Activated naive CD8-positive, alpha-beta T cell treated with anti-CD3 and anti-CD28 coated beads, Interleukin-2, amount 10 ng/mL, durations not matched to agents 7 days and 5 days (primary cell): ENCODE measurements at places on chromosomes 16 and 17. TPM values are rescaled to one million over a fixed set of nuclear protein-coding genes. Genes with fewer than 3 reads are reported as not detected.

The EVPLL gene
- not detected for total RNA-seq

DNA sequence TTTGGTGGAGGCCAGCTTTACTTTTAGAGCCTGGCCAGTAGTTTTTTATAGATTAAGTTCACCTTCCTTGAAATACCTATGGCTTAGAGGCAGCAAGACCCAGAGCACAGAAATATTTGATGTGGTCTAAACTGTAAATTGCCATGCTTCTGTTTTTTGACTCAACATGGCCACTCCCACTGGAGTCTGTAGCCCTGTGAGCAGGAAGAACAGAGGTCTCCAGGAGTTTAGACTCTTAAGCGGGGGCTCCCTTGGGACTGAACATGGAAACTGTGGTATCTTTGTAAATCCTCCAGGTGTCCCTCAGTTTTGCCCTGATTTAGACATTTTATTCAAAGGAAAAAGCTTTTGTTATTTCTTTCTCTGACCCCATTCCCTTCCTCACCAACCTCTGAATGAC lies 145.6 kb downstream of the FTO start:
- peaks cover 9% of the 10 kb centered on the region for H3K4me1 ChIP-seq
- H3K27ac ChIP-seq: no peak overlapping the region
- peaks cover 10% of the 10 kb centered on the region for H3K36me3 ChIP-seq
- H3K4me3 ChIP-seq: no peak overlapping the region
- DNase-seq: no peak

The CYBA gene
- total RNA-seq: 505 TPM

DNA sequence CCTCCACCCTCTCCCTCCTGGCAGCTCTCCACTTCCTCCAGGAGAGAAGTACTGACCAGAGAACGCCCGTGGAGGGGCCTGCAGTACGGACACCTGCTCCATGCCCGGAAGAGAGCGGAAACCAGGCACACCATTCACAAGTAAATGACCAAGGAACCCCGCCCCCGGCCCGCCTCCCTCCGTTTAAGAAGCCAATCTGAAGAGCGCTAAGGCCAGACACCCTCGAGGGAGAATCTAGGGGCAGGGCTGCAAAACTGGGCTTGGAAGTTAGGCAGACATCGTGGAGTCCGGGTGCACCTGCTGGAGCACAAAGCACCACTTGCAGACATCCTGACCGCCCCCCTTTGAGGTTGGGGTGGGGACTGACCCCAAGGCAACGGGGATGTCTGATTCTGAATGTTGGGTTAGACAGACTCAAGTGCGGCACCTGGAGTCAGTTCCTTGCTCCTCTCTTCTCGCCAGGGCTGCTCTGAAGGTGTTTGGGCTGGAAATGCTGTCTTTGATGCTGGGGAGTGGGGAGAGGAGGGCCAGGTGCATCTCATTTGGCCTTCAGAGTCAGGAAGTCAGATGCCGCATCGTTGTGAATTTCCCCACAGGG lies 964 bp upstream of the FAAP100 start:
- peak overlapping the region; percentile 88 for H3K27ac ChIP-seq
- no peaks in the 10 kb centered on the region for H3K27me3 ChIP-seq
- peaks cover 19% of the 10 kb centered on the region for H3K4me1 ChIP-seq

The CNOT1 gene
- 242 TPM for total RNA-seq

The CCDC137 gene
- total RNA-seq: 31.3 TPM

GRCh38 chr17:27232328-27232727 lies 61.6 kb upstream of the WSB1 start:
- no peak overlapping the region for H3K4me3 ChIP-seq
- DNase-seq: no peak
- no peaks in the 10 kb centered on the region for H3K4me1 ChIP-seq
- peaks cover 7% of the 10 kb centered on the region for H3K27me3 ChIP-seq
- no peak overlapping the region for H3K27ac ChIP-seq
- H3K36me3 ChIP-seq: no peaks in the 10 kb centered on the region

The ZPBP2 gene
- total RNA-seq: not detected

DNA sequence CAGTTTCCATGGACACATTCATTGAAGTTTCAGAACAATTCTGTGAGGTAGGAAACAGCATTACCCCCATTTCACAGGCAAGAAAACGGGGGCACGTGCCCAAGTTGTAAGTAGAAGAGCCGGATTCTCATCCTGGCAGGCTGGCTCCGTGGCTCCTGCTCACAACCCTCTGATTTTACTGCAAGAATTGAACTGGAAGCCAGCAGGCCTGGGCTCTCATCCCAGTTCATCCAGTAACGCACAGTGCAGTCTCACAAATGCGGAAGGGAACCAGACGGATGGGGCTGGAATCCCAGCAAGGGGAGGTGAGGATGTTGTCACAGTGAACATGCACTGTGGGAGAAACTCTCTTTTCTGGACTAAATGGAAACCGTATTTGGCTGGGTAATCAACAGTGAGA lies 40.7 kb upstream of the DOC2B start:
- DNase-seq: no peak
- no peaks in the 10 kb centered on the region for H3K27me3 ChIP-seq
- H3K4me1 ChIP-seq: no peaks in the 10 kb centered on the region
- H3K4me3 ChIP-seq: no peak overlapping the region
- H3K27ac ChIP-seq: no peak overlapping the region

GRCh38 chr16:76235025-76235424 lies 42.2 kb upstream of the CNTNAP4 start:
- H3K4me1 ChIP-seq: no peaks in the 10 kb centered on the region
- no peak for DNase-seq
- no peaks in the 10 kb centered on the region for H3K27me3 ChIP-seq
- H3K4me3 ChIP-seq: no peak overlapping the region
- H3K36me3 ChIP-seq: no peaks in the 10 kb centered on the region
- no peak overlapping the region for H3K27ac ChIP-seq

- peaks cover 3% of the 10 kb centered on the region for H3K36me3 ChIP-seq
- no peaks in the 10 kb centered on the region for H3K4me1 ChIP-seq
- no peaks in the 10 kb centered on the region for H3K27me3 ChIP-seq
- H3K27ac ChIP-seq: no peak overlapping the region
- no peak for DNase-seq
These were observed 215.8 kb downstream of the TANC2 start for GRCh38 chr17:63181856-63182255.

- DNase-seq: no peak
- no peak overlapping the region for H3K27ac ChIP-seq
- H3K36me3 ChIP-seq: no peaks in the 10 kb centered on the region
- H3K4me3 ChIP-seq: no peak overlapping the region
- no peaks in the 10 kb centered on the region for H3K4me1 ChIP-seq
These were observed 30.5 kb downstream of the NAGPA start for GRCh38 chr16:5003211-5003610.

The NPLOC4 gene
- 96.9 TPM for total RNA-seq

The TENT4B gene
- 18.0 TPM for total RNA-seq

DNA sequence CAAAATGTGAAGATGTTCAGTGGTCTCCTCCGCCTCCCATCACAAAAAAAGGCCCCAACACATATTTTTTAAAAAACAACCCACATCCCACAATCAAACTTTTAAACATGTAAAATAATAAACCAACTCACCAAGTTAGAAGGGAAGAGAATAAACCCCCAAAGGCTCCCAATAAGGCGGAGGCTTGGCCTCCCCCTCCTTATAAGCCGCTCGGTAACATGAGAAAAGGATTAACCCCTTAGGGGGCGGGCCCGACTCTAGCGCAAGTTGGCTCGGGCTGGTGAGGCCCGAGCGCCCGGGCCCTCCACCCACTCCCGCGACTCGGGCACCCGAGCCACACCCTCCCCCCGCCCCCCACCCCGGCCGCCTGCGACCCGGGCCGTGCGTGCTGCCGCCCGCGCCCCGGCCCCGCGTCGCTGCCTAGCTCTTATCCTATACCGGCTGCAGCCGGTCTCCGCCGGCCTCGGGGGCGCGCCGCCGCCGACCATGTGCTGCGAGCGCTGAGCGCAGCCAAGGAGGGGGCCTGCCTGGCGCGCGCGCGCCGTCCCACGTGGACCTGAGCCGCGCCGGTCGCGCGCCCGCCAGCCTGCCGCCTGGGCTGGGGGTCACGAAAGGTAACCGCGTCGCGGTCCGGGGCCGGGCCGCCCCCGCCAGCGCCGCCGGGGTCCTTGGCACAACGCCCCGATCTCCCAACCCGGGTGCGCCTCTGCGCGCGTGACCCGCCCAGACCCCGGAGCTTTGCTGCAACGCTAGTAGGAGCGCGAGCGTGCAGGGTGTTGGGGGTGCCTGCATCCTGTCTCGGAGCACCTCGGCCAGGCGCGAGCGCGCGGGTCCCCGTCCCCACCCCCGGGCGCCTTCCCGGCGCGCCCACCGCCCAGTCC lies at the start of the genes ARSG and SLC16A6:
Gene ARSG, plus strand, starts transcription at position 541 of the 881 bp plus-strand sequence. CDS start 15,999 bp downstream, outside the sequence.
Gene SLC16A6, minus strand, starts transcription at position 173 of the 881 bp plus-strand sequence. CDS start 12,807 bp downstream, outside the sequence.
- H3K4me1 ChIP-seq: peaks cover 36% of the 10 kb centered on the region
- H3K27me3 ChIP-seq: no peaks in the 10 kb centered on the region
- peak within 1 kb of the TSS; percentile 94 for H3K4me3 ChIP-seq
- H3K27ac ChIP-seq: peak within 1 kb of the TSS; percentile 90
- H3K36me3 ChIP-seq: peaks cover 4% of the 10 kb centered on the region

- DNase-seq: peak; percentile 24
- peaks cover 38% of the 10 kb centered on the region for H3K36me3 ChIP-seq
- H3K4me1 ChIP-seq: peaks cover 6% of the 10 kb centered on the region
- no peak overlapping the region for H3K4me3 ChIP-seq
These were observed 43.9 kb downstream of the MEAK7 start for GRCh38 chr16:84460406-84461028.

- H3K4me3 ChIP-seq: peak overlapping the region; percentile 92
- H3K27ac ChIP-seq: peak overlapping the region; percentile 82
- peaks cover 27% of the 10 kb centered on the region for H3K4me1 ChIP-seq
- H3K27me3 ChIP-seq: no peaks in the 10 kb centered on the region
These were observed 996 bp downstream of the SUMO2 start for GRCh38 chr17:75181608-75182318.

- H3K36me3 ChIP-seq: peaks cover 9% of the 10 kb centered on the region
- H3K27me3 ChIP-seq: no peaks in the 10 kb centered on the region
- DNase-seq: no peak
These were observed 27.3 kb downstream of the TXNDC11 start for GRCh38 chr16:11715246-11715947.

GRCh38 chr16:54231336-54231735 lies 55.3 kb downstream of the IRX3 start:
- no peak overlapping the region for H3K4me3 ChIP-seq
- peaks cover 3% of the 10 kb centered on the region for H3K4me1 ChIP-seq
- no peak overlapping the region for H3K27ac ChIP-seq
- no peak for DNase-seq

The CX3CL1 gene
- not detected for total RNA-seq

DNA sequence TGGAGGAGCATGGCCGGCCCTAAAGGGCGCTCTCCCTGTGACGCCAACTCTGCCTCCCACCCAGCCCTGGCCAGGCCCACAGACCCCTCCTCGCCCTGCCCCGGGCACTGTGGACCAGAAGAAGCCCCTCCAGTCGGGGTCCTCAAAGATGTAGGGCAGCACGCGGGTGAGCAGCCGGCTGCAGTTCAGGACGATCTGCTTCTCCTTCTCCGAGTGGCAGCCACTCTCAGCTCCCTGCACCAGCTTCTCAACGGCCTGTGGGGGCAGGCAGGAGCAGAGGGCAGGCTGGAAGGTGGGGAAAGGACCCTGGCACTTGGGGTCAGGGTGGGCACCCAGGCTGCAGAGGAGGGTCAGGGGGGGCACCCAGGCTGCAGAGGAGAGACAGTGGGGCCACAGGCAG lies 8.9 kb downstream of the HID1 start:
- H3K4me3 ChIP-seq: no peak overlapping the region
- DNase-seq: no peak
- H3K27ac ChIP-seq: no peak overlapping the region
- peaks cover 7% of the 10 kb centered on the region for H3K4me1 ChIP-seq
- H3K27me3 ChIP-seq: peaks cover 5% of the 10 kb centered on the region

DNA sequence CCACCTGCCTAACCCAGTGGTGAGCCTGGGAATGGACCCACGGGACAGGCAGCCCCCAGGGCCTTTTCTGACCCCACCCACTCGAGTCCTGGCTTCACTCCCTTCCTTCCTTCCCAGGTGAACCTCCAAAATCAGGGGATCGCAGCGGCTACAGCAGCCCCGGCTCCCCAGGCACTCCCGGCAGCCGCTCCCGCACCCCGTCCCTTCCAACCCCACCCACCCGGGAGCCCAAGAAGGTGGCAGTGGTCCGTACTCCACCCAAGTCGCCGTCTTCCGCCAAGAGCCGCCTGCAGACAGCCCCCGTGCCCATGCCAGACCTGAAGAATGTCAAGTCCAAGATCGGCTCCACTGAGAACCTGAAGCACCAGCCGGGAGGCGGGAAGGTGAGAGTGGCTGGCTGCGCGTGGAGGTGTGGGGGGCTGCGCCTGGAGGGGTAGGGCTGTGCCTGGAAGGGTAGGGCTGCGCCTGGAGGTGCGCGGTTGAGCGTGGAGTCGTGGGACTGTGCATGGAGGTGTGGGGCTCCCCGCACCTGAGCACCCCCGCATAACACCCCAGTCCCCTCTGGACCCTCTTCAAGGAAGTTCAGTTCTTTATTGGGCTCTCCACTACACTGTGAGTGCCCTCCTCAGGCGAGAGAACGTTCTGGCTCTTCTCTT lies 2.6 kb upstream of the STH start:
- H3K27ac ChIP-seq: no peak overlapping the region
- H3K4me3 ChIP-seq: no peak overlapping the region
- DNase-seq: no peak
